Naive thymus-derived CD4-positive, alpha-beta T cell (primary cell): ENCODE measurements at places on chromosomes 7 and 10. TPM values are rescaled to one million over a fixed set of nuclear protein-coding genes. Genes with fewer than 3 reads are reported as not detected.

DNA sequence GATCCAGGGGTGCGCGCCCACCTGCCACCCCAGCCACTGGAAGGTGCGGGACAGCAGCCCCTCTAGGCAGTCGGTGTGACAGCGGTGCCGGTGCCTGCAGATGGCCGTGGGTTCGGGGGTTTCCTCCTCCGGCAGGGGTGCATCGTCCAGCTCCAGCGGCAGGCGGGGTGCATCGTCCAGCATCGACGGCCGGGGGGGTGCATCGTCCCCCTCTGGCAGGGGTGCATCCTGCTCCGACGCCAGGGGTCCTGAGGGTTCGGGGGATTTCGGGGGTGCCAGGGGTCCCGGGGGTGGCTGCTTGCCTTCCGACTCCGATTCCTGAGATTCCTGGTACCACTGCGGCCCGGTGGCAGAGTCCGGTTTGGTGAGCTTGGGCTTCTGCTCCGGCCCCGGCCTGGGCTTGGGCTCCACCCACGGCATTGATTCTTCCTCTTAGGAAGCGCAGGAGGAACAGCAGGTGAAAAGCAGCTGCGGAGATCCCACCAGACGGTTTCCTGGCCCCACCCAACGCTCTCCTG, 90.2 kb upstream of the RAB18 start:
- no peak overlapping the region for H3K4me3 ChIP-seq
- DNase-seq: no peak
- H3K36me3 ChIP-seq: no peaks in the 10 kb centered on the region
- H3K27me3 ChIP-seq: no peaks in the 10 kb centered on the region

GRCh38 chr10:121994429-121994941, 5.5 kb downstream of the TACC2 start:
- H3K27ac ChIP-seq: no peak overlapping the region
- H3K36me3 ChIP-seq: no peaks in the 10 kb centered on the region
- no peaks in the 10 kb centered on the region for H3K4me1 ChIP-seq
- H3K4me3 ChIP-seq: no peak overlapping the region
- DNase-seq: no peak

DNA sequence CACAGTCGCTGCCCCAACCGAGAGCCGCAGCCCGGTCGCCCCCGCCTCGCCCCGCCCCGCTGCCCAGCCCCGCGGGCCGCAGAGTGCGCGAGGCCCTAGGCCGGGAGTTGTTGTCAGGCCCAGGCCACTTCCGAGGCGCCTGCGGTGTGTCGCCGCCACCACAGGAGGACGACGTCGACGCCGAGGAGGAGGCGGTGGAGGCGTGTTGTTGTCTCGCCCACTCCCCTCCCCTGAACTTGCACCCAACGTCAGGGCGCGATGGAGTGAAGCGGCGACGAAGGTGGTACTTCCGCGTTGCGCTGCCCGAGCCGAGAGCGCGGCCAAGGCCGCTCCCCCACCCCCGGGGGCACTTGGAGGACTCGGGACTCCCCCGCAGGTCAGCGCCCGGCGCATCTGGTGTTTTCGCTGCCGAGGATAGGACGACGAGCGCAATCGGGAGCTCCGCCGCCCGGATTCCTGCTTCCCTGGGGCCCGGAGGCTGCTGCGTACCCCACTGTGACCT, at the start of gene CDK13:
TSS of gene CDK13 (plus strand) at position 286 of the 502 bp plus-strand sequence. CDS start 386 bp downstream, outside the sequence.
- H3K27ac ChIP-seq: peak within 1 kb of the TSS; percentile 99
- DNase-seq: peak; percentile 89
- peaks cover 26% of the 10 kb centered on the region for H3K4me1 ChIP-seq

DNA sequence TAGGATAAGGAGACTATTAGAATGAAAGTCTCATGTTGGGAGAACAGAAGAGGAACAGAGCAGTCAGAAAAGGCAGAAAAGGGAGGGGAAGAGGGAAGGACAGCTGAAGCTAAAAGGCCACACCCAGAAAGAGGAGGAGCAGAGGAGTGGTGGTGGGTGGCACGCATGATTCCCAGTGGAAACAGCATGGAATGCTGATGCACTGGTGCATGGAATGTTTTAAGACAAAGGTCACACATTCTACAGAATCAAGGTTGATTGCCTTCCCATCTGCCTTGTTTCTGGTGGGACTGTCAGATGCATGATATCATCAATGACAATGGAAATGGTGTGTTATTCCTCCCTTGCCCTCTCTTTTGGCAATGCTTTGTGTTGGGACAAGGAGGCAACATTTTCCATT, 285.4 kb upstream of the MKI67 start:
- no peaks in the 10 kb centered on the region for H3K36me3 ChIP-seq
- no peak for DNase-seq
- no peak overlapping the region for H3K4me3 ChIP-seq
- H3K27ac ChIP-seq: no peak overlapping the region
- H3K27me3 ChIP-seq: no peaks in the 10 kb centered on the region

DNA sequence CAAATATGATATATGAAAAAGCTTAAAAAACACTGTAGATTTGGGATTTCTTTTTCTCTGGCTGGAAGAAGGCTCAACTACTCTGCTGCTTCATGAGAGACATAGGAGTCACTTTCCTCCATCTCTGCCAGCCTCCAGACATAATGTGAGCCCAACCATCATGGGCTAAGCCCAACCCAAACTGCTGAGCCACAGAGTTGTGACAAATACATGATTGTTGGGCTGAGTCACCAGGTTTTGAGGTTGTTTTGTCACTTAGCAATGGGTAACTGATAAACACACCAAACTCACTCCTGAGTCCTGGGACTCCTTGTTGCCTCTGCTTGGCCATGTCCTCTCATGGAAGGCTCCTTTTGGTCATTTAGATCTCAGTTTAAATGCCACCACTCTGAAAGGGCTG, 381.8 kb upstream of the FZD8 start:
- no peaks in the 10 kb centered on the region for H3K4me1 ChIP-seq
- no peak overlapping the region for H3K27ac ChIP-seq
- H3K4me3 ChIP-seq: no peak overlapping the region
- DNase-seq: no peak
- no peaks in the 10 kb centered on the region for H3K36me3 ChIP-seq

- H3K27ac ChIP-seq: no peak overlapping the region
- H3K36me3 ChIP-seq: no peaks in the 10 kb centered on the region
- no peaks in the 10 kb centered on the region for H3K27me3 ChIP-seq
- no peak overlapping the region for H3K4me3 ChIP-seq
Observed at GRCh38 chr10:13615650-13616300, 29.0 kb downstream of the PRPF18 start.

- peaks cover 3% of the 10 kb centered on the region for H3K36me3 ChIP-seq
- peaks cover 42% of the 10 kb centered on the region for H3K4me1 ChIP-seq
- DNase-seq: no peak
Observed at GRCh38 chr10:104259456-104259855, 4.8 kb downstream of the GSTO1 start.

GRCh38 chr7:15305002-15305600, 256.7 kb downstream of the AGMO start:
- DNase-seq: no peak
- no peaks in the 10 kb centered on the region for H3K4me1 ChIP-seq
- no peaks in the 10 kb centered on the region for H3K27me3 ChIP-seq

DNA sequence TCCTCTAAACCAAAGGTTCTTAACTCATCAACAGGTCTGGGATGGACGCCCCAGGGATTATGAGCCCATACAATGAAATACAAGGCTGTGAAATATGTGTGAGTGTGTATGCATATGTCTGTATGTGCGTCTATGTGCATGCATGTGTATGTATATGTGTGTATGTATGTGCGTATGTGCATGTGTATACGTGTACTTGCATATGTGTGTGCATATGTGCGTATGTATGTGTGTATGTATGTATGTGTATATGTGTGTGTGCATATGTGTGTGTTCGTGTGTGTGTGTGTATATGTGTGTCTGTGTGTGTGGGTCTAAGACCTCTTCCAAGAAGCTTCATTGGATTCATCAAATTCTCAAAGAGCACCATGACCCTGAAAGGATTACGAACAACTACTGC, 112.3 kb downstream of the SFMBT2 start:
- no peaks in the 10 kb centered on the region for H3K27me3 ChIP-seq
- H3K4me1 ChIP-seq: peaks cover 13% of the 10 kb centered on the region
- H3K36me3 ChIP-seq: no peaks in the 10 kb centered on the region
- DNase-seq: no peak

DNA sequence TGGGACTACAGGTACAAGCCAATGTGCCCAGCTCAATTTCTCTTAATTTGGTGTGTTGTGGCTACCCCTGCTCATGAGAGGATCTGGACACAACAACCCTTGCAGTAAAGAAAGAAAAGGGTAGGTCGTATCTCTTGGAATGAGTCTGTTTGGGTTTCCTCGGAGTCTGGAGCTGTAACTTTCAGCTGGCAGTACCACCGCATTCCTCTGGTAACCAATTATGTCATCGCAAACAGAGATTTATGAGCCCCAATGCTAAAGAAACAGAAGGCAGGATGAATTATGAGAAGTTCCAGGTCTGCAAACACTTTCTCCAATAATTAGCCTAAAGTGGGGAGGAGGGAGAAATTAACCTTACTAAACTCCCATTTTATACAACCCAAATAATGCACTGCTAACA, 186.6 kb upstream of the NRP1 start:
- DNase-seq: no peak
- no peak overlapping the region for H3K27ac ChIP-seq
- no peaks in the 10 kb centered on the region for H3K36me3 ChIP-seq
- H3K27me3 ChIP-seq: no peaks in the 10 kb centered on the region
- H3K4me1 ChIP-seq: no peaks in the 10 kb centered on the region
- H3K4me3 ChIP-seq: no peak overlapping the region

DNA sequence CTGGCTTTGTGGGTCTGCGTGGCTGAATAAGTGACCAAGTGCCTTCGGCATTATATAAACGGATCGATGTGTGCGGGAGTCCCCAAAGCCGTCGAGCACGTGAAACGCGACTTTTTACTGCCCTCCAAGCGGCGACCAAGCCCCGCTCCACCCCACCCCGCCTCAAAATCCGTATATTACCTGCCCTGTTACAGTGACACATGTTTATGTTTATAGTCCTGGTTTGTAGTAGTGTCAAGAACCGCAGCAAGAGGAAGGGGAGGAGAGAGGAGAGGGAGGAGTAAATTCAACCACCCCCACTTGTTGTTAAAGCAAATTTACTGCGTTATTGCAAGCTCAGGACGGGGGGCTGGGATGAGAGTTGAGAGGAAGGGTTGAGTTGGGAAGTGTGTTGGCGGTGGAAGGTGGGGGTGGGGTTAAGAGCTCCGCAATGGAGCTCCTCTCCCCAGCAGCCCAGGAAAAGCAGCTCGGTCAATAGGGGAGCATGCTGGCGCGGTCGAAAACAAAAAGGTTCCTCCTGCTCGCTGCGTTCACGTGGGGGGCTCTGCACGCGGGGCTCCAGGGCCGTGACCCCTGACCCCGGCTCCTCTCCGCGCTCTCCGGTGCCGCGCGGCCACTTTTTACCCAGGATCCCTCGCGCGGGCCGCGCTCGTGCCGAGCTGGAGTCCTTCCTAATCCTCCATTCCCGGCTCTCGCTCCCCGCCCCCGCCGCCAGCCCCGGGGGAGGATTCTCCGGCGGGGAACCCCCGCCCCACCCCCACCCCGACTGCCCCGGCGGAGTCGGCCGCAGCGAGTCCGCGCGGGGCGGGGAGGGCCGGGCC, at the start of gene SKIDA1:
TSS of gene SKIDA1 (minus strand) at position 316 of the 821 bp plus-strand sequence. CDS start 7,860 bp downstream, outside the sequence.
- H3K27ac ChIP-seq: peak within 1 kb of the TSS; percentile 68
- peak within 1 kb of the TSS; percentile 79 for H3K4me3 ChIP-seq
- peaks cover 4% of the 10 kb centered on the region for H3K27me3 ChIP-seq
- H3K4me1 ChIP-seq: peaks cover 4% of the 10 kb centered on the region
- peak; percentile 57 for DNase-seq
- no peaks in the 10 kb centered on the region for H3K36me3 ChIP-seq

GRCh38 chr7:6419310-6419773, 28.4 kb downstream of the DAGLB start:
- no peaks in the 10 kb centered on the region for H3K4me1 ChIP-seq
- no peak overlapping the region for H3K4me3 ChIP-seq
- no peak for DNase-seq
- no peak overlapping the region for H3K27ac ChIP-seq

DNA sequence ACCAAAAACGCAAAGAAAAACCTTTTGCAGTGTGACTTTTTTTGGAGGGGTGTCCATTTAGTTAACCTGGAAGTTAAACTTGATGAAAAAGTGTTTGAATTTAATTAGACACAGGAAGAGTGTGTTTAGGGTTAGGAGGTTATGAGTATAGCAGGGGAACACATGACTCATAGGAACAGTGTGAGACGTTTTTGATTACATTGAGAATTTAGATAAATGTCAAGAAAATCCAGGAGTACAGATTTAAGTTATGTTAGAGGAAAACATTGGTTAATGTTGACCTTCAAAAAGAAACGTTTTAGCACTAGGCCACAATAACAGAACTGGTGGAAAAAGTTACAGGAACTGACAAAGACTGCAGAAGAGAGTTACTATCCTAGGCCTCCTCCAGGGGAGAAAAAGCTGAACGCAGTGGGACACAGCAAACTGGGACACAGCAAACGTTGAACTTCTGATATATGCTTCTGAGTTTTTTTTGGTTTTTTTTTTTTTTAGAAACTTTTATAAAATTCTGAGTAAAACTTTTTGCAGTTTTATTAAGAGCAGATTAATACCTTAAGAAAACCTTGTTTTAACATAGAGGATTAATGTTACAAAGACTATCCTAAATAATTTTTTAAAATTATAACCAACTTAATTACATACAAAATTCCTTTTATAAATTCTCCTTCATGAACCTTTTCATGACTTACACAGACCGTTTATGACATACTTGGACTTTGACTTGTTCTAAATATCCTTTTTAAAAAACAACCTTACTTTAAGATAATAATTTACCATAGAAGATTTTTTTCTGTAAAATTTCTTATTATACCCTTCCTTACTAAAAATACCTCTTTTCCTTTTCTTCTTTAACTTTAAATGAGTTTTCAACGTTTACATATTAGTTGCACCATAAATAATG, 22.2 kb downstream of the LANCL2 start:
- H3K27me3 ChIP-seq: no peaks in the 10 kb centered on the region
- no peak overlapping the region for H3K27ac ChIP-seq
- peaks cover 4% of the 10 kb centered on the region for H3K36me3 ChIP-seq
- no peak overlapping the region for H3K4me3 ChIP-seq

GRCh38 chr7:116861717-116862116, 670 bp upstream of the CAPZA2 start:
- peak overlapping the region; percentile 2 for H3K27ac ChIP-seq
- DNase-seq: no peak
- peaks cover 22% of the 10 kb centered on the region for H3K4me1 ChIP-seq
- H3K36me3 ChIP-seq: no peaks in the 10 kb centered on the region
- H3K4me3 ChIP-seq: peak overlapping the region; percentile 12
- no peaks in the 10 kb centered on the region for H3K27me3 ChIP-seq

GRCh38 chr7:38950309-38950708, 27.4 kb upstream of the POU6F2 start:
- H3K27ac ChIP-seq: no peak overlapping the region
- no peaks in the 10 kb centered on the region for H3K36me3 ChIP-seq
- DNase-seq: no peak
- H3K27me3 ChIP-seq: no peaks in the 10 kb centered on the region

The ANKRD16 gene
- 7.2 and 7.8 TPM in 2 replicates for total RNA-seq

The PLXDC2 gene
- 3.4 TPM for total RNA-seq

The OPN1SW gene
- not detected in 2 replicates for total RNA-seq

The ANKIB1 gene
- total RNA-seq: 98.6 TPM

The GPR26 gene
- not detected for total RNA-seq

The TRPV5 gene
- total RNA-seq: not detected

The C10orf67 gene
- total RNA-seq: 0.08 TPM in 1 of 2 replicates, not detected in the other

The CPVL gene
- total RNA-seq: 3.0 TPM

The VPS37D gene
- 0.22 TPM for total RNA-seq

The APBB1IP gene
- 99.5 TPM for total RNA-seq

The BTBD16 gene
- not detected for total RNA-seq
